ENCODE measurements at places on chromosomes 12 and 14. TPM values are rescaled to one million over a fixed set of nuclear protein-coding genes. Genes with fewer than 3 reads are reported as not detected.

DNA sequence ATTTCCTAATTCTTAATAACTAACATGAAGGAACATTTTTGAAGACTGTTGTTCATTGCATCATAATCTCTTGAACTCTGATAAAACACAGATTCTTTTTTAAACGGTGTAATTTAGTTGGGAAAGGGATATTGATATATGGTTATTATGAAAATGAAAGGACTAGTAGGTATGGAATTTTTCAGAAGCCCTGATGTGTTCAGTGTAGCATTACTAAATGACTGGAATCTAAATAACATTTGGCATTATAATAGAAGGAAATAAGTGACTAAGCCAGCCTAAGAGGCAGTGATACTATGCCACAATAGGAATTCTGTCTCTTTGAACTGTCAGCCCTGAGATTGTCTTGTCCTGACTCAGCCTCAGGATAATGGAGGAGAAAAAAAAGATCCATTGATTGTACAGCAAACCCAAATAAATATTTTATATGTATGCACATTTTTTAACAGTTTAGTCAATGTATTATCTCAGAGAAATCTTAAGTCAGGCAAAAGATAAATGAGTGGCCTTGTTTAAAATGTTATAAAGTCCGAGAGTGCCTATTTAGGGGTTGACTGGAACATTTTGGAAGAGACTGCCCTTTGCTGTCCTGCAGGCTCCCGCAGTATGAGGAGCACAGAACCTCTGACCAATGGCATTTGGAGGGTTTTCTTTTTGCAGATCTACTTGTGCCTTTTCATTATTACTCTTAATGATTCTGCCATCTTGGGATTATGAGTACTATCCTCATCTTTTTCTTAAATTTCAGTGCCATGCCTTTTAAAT lies 271.2 kb downstream of the EGLN3 start:
- no peak for DNase-seq

- DNase-seq: peak; percentile 54
These were observed 991.4 kb downstream of the NRXN3 start for GRCh38 chr14:79161571-79161970.

- no peak for DNase-seq
These were observed 265.5 kb downstream of the ZFP36L1 start for GRCh38 chr14:68527329-68527851.

GRCh38 chr14:26866721-26867120 lies 268.9 kb upstream of the NOVA1 start:
- DNase-seq: no peak

DNA sequence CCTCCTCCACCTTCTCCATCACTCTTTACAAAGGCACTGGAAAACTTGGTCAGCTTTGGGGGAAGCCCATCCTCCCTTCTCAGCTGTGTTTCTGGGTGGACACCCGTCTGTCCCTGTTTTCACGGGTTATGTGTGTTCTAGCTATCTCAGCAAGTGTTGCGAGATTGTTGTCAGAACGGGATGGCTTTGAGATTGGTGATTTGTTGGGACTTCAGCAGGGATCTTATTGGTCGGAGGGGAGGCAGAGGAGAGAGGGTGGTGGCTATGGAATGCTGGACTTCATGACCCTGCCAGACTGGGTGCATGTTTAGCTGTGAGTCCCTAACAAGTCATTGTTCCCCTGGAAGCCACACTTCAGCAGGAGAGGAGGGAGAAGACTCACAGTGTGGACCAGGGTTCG lies 2.1 kb downstream of the USP5 start:
- DNase-seq: no peak

DNA sequence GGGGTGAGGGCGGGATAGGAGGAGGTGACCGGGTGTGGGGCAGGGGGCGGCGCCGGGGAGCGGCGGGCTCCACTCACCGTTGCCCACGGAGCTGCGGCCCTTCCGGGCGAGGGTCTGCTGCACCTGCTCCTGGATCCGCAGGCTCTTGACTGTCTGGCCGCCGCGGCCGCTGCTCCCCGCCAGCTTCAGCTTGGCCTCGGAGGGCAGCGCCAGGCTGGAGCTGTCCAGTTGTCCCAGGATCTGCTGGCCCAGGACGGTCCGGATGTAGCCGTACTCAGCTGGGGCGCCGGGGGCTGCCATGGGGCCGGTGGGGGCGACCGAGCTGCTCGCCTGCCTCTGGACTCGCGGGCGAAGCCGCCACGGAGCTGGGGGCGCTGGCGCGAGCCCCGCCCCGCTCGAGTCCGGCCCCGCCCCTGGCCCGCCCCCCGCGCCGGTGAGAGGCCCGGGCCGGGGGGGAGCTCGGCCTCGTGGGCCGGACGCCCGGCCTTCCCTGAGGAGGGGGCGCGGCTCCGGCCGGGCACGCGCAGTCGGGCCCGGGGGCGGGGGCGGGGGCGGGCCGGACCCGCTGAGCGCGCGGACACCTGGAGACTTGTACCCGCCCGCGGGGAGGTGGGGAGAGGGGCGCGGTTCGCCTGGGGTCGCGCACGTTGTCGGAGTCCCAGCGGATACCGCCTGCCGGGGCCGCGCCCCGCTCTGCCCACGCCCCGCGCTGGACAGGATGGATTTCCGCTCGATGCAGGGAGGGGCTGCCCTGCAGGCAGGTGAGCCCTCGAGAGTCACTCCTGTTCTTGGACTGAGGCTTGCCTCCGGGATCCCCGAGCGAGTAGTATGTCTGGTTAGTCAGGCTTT lies at the start of gene PKP2:
PKP2 (minus strand) TSS at position 346 of the 849 bp plus-strand sequence; CDS start at position 300, 46 bp downstream.
- peak; percentile 71 for DNase-seq

DNA sequence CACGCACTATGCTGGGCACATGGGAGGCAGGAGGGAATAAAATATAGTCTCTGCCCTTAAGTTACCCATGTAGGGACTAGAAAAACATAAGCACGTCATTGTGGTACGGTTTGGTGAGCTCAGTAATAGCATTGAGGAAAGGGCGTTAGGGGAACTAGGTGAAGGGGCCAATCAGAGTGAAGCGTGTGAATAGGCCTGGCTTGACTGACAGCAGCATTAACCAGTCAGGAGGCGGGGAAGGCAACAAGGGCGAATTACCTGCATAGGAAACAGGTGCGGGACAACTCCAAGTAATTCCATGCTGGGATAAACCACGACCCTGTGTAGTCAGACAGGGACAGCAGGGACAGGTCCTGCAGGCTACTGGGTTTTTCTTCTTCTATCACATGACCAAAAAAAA lies 107.7 kb downstream of the UNC79 start:
- DNase-seq: peak; percentile 16

DNA sequence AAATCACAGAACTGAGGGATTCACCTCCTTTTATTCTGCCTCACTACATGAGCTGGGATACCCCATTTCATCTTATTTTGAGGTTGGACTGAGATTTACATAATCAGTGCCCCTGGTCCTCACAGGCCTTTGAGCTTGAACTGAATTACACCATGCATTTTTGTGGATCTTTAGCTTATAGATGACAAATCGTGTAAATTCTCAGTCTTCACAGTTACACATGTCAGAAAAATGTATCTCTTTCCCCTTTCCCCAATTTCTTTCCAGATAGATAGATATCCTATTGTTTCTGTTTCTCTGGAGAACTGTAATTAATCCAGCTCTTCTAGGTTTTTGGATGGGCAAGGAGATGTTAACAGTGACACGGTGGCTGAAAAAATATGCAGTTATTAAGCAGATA lies 1778.9 kb upstream of the SEL1L start:
- DNase-seq: no peak

DNA sequence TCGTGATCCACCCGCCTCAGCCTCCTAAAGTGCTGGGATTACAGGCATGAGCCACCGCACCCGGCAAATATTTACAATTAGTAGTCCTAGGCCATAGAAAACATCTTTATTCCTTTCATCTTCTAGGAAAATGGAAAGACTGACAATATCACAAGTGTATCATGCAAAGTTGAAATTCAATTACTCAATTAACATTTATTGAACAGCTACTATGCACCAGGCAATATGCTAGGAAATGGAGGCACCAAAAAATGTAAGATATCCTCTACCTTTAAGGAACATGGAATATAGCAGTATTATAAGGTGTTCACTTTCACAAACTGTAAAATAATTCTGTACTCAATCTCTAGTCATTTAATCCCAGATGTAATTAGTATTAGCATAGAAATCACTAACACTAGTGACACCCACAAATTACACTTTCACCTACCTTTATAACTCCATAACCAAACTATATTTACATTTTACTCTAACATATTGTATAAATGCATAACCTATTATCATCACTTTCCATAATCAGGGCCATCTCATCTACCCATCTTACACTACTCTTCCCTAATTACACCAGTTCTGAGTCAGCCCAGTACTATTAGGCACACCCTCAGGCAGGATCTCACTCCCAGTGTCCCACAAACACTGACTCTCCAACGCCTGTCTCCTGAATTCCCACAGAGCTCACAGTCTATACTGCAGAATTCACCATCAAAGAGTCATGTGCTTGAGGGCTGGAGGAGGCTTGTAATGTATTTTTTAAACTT lies 10.4 kb downstream of the CORO1C start:
- DNase-seq: no peak

Gene CRACR2A
- 6.5 TPM for total RNA-seq

Gene PTGER2
- not detected for total RNA-seq

Data from endothelial cell (in vitro differentiated cells).